Substantia nigra (tissue), 51 donors: ENCODE measurements at places on chromosomes 2 and 18.

GRCh38 chr2:20543469-20544152, 96.7 kb downstream of the RHOB start:
- DNase-seq, result no peak

GRCh38 chr18:49933530-49934128, 120.3 kb upstream of the ACAA2 start:
- no peak for DNase-seq

- DNase-seq, result no peak
These were observed 39.0 kb upstream of the BMPR2 start for GRCh38 chr2:202337151-202337550.

DNA sequence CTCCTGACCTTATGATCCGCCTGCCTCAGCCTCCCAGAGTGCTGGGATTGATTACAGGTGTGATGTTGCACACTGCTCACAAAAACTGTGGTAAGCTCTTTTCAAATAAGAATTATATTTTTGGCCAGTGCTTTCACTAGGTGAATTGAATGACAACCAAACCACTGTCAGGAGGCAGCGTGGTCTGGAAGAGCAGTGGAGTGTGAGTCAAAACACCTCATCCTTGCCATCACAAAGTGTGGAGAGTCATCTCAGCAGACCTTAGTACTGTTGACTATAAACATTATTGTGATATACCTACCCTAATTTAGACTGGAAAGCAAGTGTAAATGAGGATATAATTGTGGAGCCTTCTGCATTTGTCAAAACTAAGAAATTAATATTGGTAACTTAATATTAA, 61.3 kb downstream of the UBE2E3 start:
- no peak for DNase-seq

- no peak for DNase-seq
These were observed 95.5 kb upstream of the XIRP2 start for GRCh38 chr2:166792808-166793207.

- DNase-seq, result no peak
These were observed 24.1 kb downstream of the MPP4 start for GRCh38 chr2:201674298-201674697.

DNA sequence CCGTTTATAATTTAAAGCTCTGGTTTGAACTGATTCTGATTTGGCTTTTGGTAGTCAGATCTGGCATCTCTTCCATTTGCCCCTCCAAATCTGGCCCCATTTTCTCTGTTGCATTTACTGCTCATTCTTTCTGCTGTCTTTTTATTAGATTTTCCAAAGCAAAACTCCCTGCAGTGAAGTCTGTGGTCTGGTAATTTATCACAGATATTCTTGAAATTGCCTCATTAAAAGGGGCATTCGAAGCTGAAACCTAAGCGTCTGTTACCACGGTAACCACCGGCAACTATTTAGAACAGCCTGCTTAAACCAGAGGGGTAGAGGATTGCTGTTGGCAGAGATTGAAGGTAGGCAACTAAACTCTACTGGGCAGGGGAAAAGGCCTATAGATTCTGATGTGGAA, 111.5 kb upstream of the UPP2 start:
- no peak for DNase-seq

DNA sequence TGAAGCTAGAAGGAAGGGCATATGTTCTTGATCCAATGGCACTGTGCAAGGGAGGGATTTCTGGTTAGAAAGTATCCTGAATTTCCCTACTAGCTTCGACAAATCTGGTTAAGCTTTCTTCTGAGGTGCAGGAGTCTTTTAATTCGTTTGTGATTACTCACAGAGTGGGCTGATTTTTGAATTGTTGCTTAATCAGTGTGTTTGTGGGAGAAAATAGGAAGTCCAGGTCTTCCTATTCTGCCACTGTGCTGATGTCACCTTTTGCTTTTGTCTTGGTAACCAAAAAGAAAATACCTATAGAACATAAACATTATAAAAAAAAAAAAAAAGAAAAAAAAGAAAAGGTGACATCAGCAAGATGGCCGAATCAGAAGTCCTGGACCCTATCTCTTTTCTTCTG, 1008.6 kb downstream of the TSN start:
- DNase-seq, result no peak

DNA sequence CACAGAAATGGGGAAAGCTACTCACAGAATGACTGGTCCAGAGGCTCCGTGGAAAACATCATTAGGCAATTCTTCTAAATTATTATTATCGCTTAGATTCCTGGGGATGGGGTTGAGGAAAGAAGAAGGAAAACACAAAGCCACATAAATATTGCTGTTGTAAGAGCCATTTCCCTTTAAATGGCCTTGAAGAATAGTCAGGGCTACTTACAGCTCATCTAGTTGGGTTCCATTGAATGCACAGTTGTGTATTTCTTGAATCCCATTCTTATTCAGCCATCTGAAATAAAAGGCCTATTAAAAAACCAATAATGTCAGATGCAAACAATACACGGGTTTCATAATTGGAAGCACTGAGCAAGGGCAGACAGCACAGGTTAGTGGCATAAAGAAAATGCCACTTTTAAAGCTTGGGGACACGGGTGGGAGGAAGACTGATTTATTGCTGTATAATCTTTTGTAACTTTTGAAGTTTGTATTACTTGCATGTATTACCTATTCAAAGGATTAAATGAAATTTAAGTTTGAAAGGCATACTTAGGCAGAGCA, 171.4 kb downstream of the FSHR start:
- DNase-seq, result no peak

DNA sequence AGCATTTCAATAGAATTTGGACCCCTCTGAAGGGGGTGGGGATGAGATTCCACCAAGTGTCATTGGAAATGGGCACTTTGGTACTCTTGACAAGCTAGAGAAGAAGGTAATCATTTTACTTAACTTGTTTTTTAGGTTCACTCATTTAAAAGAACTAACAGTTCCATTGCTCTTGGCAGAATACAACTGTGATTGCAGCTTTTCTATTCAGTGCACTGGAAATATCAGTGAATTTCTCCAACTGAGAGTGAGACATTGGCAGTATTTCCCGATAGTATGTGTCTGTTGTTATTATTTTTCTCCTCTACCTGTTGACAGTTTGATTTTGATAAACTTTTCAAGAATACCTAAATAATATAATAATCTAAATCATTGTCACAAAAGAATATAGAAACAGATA, 1356.7 kb upstream of the NXPH2 start:
- no peak for DNase-seq

GRCh38 chr2:8437949-8438400, 243.9 kb upstream of the ID2 start:
- DNase-seq, result no peak

DNA sequence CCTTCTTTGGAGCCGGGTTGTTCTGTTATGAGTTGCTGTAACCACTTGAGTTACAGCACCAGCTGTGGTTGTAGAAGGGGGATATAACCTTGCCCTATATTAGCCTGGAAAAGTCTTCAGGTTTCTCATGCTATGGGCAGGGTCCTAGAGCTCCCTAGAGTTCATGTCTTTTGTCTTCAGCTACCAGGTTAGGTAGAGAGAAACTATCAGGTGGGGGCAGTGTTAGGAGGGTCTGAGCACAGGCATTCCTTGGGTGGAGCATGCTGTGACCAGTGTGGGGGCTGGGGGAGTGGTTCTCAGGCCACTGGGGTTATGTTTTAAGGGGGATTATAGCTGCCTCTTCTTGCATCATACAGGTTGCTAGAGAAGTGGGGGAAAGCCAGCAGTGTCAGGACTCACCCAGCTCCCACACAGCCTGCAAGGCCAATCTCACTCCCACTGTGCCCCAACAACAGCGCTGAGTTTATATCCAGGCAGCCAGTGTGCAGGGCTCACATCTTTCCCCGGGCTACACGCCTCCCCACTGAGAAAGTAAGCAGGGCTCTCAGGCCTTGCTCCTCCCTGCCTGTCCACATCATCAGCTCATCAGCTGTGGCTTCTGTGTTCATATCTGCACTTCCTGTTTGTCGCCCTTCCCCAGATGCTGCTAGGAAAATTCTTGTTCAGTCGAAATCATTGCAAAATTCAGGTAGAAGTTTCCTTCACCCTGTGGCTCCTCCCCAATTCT, 133.8 kb upstream of the NRXN1 start:
- DNase-seq, result no peak

- DNase-seq, result no peak
These were observed 636.0 kb downstream of the NR4A2 start for GRCh38 chr2:155696571-155696970.

DNA sequence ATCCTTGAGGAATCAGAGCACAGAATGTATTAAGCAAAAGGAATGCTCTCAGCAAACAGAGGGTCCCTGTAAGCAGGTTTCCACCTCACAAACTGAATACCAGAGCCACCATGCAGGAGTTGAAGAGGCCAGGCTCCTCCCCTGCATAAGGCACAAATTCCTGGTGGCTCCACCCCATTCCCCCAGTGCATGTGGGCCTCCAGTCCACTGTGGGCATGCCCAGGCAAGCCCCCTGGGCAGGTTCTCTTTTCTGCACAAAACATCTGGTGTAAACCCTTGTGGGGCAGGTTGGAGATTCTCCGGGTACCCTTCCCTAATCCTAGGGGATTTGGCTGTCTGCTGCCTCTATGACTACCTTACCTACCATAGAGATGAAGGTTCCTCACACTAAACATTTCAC, 166.5 kb downstream of the PTPRM start:
- no peak for DNase-seq

GRCh38 chr2:240429341-240429871, 6.1 kb upstream of the GPC1 start:
- DNase-seq, result no peak

GRCh38 chr2:158232476-158232875, 130.8 kb downstream of the UPP2 start:
- DNase-seq, result no peak
